Ammon's horn (tissue), 1 donor: ENCODE measurements at places on chromosomes 7 and 10.

- no peak for DNase-seq
Measured at GRCh38 chr10:80122110-80122710, 10.3 kb upstream of the PLAC9 start.

- peak; percentile 10 for DNase-seq
Measured at GRCh38 chr10:27223964-27224363, 16.6 kb downstream of the ACBD5 start.

DNA sequence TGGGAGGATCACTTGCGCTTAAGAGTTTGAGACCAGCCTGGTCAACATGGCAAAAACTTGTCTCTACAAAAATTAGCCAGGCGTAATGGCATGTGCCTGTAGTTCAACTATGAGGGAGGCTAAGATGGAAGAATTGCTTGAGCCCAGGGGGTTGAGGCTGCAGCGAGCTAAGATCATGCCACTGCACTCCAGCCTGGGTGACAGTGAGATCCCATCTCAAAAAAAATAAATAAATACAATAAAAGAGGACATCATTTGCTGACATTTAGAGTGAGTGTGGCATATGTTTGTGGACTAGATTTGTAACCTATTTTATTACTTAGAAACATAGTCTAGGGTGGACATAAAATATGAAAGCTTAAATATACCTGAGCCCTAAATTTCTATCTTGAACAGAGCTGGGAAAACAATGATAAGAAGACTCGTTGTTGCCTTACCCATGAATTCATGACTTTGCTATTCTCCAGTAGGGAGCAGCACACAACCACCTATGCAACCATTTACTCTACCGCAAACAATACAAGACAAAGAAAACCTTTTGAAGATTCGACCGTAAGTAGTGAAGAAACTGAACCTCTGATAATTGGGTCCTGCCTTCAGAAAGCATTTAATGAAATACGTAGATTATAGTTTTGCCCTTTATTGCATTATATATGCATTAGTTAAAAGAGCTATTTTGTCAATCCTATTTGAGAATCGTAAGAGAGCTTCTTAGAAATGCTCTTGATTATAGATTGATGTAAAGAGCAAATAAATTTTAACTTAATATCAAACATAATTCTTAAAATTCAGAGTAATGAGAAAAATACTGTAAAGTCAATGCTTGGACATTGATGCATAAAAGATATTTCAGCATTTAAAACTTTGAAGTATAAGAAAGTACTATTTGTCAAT, 83.5 kb downstream of the GNAT3 start:
- peak; percentile 63 for DNase-seq

DNA sequence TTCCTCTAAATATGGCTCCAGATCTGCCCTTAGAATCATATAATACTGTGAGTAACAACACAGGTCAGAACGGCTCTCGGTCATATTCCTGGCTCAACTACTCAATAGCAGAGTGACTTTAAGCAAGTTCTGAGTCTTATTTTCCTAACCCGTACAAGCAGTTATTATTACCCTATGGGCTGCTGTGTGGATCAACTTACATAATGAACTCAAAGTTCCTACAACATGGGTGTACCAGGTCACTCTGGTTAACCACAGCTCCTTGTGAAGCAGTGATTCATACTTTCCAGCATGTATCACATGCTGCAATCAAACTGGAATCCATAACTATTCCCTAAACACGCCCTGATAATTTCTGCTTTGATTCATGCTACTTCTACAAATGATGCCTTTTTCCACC, 107.3 kb downstream of the LRRN3 start:
- no peak for DNase-seq

- no peak for DNase-seq
Measured at GRCh38 chr7:37491919-37492694, 43.4 kb upstream of the ELMO1 start.

DNA sequence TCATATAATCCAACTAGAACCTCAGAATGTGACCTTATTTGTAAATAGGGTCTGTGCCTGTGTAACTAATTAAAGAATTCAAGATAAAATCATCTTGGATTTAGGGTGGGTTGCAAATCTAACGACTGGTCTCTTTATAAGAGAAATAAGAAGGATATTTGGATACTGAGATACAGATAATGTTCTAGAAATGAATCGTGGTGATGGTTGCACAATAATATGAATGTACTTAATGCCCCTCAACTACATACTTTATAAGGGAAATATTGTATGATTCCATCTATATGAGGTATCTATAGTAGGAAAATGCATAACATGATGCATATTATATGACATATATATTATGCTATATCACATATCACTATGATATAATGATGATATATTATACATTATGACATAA, 265.7 kb downstream of the SEMA3D start:
- no peak for DNase-seq
